ENCODE measurements at places on chromosomes 7 and 10.
A peak's percentile ranks its signal among the peaks of the same experiment; 100 is the strongest.

DNA sequence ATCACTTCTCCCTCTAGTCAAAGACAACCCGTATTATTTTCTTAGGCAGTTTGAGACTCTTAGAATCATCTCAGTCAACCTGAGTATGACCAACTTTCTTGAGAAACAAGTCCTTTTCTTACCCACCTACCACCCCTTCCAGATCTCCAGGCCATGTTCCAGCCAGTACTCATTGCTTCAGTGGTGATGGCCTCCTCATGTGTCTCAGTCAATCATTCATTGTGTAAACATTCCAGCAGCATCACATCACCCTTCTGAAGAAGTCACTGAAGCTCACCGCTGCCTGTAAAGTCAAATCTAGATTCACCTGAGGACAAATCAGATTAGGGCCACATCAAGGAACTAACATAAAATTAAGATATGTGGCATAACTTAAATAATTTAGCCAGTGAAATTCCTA lies 467.2 kb upstream of the NRP1 start:
- DNase-seq: no peak

DNA sequence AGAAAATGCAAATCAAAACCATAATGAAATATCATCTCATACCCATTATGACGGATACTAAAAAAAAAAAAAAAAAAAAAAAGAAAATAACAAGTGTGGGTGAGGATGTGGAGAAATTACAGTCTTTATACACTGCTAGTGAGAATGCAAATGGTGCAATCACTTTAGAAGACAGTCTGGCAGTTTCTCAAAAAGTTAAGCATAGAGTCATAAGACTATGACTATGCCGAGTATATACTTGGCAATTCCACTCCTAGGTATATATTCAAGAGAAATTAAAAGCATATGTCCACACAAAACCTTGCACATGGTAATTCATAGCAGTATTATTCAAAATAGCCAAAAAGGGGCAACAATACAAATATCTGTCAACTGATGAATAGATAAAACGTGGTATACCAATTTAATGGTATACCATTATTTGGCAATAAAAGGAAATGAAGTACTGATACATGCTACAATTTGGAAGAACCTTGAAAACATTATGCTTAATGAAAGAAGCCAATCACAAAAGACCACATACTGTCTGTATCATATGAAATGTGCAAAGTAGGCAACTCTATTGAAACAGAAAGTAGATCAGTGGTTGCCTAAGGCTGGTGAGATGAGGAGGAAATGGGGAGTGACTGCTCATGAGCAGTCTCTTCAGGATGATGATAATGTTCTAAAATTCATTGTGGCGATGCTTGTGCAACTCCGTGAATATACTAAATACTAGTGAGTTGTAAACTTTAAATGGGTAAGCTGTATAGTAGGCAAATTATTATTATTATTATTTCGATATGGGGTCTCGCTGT lies 90.1 kb upstream of the NANOS1 start:
- no peak for DNase-seq

DNA sequence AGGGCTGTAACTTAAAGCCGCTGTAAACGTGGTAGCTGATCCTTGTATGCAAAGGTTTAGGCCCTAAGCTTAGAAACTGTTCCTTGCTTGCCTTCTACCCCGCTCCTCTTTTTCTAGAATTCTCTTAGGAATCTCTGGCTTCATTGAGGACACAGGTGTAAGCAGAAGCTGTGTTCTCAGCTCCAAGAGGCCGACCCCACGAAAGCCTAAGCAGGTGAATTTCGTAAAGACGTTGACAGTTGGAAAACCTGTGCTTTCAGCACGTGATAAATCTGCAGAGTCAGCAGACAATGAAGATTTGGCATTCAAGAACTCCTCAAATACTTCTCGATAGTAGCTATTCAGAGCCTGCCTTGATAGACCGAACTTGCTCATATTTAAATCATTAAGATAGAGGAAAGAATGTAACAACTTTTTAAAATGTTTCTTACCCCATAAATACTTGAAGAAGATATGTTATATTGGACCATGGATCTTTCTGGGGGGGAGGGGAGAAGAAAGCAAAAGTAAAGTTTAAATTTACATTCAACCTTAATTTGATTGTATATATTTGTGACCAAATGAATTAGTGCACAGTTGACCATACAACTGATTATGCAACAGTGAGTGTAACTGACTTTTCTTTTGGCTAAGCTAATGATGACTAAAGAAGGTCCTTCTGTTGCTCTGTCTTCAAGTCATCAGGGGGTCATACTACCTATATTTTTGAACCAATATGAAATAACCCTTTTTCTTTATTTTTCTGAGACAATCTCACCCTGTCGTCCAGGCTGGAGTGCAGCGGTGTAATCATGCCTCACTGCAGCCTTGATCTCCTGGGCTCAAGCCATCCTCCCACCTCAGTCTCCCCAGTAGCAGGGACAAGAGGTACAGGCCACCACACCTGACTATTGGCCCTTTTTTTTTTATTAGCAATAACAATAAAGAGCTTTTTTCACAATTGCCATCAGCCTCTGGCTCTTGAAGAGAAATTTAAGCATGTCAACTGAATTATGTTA lies 1.2 kb upstream of the GDI2 start:
- no peak for DNase-seq

- DNase-seq: no peak
Measured at GRCh38 chr10:120943542-120943941, 92.4 kb downstream of the WDR11 start.

DNA sequence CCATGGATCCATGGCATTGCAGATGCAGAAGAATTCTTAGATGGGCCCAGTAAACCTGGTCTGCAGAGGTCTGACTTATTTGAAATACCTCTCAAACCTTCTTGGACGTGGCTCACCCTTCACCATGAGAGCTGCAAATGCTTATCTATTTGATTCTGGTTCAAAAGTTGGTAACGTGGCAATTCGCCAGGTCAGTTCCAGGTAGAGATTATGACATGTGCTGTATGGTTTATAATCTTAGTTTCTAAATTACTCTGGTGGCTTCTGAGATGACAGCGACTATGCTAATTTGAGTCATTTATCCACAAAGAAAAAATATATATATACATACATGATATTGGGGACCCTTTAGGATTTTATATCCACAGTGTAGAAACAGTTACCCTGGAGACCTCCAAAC lies 68.8 kb downstream of the NRP1 start:
- peak; percentile 77 for DNase-seq

Data from activated CD4-positive, alpha-beta T cell treated with anti-CD3 and anti-CD28 coated beads, Interleukin-2, amount 50 U/mL, for 48 hours (primary cell).